ENCODE measurements at places on chromosomes 2 and 18.

DNA sequence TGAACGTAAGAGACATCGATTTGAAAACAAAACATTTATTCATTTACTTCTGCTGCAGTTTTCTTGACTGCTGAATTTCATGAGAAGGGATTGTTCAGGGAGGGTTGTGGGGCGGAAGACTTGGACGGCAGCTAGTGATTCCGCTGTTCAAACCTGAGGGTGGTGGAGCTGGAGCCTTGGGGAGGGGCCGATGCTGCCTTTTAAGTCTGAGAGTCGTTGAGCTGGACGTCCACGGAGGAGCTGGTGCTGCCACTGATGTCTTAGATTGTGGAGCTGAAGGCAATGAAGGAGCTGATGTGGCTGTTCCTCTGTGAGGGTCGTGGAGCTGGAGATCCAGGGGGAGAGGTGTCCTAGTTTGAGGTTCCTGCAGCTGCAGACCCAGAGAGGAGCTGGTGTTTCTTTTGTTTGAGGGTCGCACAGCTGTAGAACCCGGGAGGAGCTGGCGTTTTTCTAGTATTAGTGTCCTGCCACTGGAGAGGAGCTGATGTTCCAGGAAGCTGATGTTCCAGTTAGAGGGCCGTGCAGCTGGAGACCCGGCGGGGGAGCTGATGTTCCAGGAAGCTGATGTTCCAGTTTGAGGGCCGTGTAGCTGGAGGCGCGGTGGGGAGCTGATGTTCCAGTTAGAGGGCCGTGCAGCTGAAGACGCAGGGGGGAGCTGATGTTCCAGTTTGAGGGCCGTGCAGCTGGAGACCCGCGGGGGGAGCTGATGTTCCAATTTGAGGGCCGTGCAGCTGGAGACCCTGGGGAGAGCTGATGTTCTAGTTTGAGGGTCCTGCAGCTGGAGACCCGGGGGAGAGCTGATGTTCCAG is 150.9 kb downstream of the RTP5 start:
- peak; percentile 51 for DNase-seq

DNA sequence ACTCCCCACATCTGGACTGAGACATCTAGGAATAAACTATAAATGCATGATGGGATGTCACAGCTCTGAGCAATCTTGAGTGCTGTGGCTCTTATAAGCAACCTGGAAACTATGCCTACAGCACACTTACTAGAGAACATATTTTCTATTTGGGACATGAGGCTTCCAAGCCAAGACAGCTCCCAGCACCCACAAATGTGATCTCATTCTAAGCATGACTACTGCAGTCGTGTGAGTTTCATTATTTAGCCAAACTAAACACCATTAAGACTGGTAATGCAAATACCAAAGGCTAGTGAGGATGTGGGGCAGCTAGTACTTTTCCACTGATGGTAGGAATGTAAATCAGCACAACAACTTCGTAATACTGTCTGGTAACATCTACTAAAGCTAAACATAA is 72.5 kb downstream of the RTTN start:
- no peak for DNase-seq

GRCh38 chr2:239036819-239037558 is 189.1 kb downstream of the TWIST2 start:
- DNase-seq: no peak

GRCh38 chr2:237629188-237629534 is 1.8 kb downstream of the LRRFIP1 start:
- no peak for DNase-seq

DNA sequence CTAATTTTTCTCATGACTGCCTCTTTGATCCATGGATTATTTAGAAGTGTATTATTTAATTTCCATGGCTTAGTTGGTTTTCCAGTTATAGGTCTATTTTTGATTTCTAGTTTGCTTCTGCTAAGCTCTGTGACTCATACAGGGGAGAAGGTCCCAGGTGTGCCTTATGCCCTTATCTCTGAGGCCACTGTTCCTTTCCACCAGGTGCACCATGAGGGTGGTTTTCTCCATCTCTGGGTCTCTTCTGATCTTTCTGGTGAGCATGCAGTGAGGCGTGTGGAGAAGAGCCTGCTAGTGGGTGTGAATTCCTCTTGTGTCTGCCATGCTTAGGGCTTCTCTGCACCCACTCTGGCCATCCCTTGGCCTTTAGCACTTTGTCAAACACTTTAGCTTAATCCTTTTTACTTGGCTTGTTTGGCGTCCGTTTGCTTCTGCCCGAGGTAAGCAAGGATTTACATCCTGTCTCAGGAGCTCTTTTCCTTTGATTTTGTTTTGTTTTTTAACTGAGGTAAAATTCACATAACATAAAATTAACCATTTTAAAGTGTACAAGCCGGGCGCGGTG is 129.8 kb upstream of the ARL4C start:
- no peak for DNase-seq

GRCh38 chr2:230932556-230933511 is 7.8 kb upstream of the GPR55 start:
- no peak for DNase-seq

GRCh38 chr2:88003074-88003755 is 13.1 kb downstream of the RNU2-63P start:
- DNase-seq: no peak

DNA sequence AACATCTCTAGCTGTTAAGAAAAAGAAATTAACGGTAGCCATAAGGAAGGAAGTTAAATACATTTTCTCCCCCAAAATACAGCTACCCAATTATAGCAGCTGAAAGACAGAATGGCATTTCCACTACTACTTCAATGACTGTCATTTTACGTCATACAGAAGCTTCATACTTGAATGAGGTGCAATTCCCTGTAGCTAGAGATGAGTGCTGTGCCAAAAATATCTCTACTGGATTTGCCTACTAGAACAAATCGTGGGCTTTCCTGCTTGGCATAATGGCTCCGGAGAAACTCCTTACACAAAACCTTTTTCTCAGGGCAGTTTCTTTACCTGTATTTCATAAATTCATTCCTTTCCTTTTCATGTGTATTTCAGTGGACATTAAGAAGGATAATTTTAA is 36.3 kb upstream of the NRXN1 start:
- DNase-seq: no peak

DNA sequence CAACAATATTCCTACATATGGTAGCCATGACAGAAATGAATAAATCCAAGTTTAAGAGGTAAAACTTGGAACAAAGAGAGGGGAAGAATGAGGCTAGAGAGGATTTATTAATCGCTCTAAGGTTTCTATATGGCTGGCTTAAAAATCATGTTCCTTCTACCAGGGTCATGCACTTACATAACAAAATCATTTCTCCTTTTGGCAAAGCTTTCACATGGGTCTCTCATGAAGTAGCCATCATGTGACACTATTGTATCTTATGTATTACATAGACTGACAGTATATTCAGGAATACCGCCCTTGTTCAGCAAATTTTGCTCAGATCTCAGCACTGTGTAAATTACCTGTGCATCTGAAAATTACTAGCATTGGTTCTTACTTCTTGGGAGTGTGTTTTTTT is 1554.5 kb upstream of the SLC39A10 start:
- no peak for DNase-seq

- no peak for DNase-seq
These were observed 324.0 kb downstream of the RNF144A start for GRCh38 chr2:7241041-7241745.

- DNase-seq: no peak
These were observed 103.6 kb downstream of the STK39 start for GRCh38 chr2:168143813-168144212.

- DNase-seq: no peak
These were observed 5.8 kb upstream of the PTPN4 start for GRCh38 chr2:119753930-119754321.

GRCh38 chr2:56410140-56410539 is 226.3 kb downstream of the CCDC85A start:
- no peak for DNase-seq

DNA sequence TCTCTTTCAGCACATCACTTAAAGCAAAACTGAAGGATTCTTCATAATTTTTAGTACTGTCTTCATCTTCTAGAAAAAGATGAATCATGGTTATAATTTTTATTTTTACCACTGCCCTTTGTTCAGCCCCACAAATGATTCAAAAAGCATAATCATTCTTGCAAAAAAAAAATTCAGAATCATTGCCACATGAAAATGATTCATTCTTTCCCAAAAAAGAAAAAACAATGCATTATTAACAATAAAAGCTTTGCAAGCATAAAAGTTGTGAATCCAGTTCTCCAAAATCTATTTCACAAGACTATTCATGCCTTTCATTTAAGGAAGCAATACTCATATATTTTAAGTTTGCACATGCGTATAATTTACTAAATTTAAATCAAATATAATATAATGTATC is 204.8 kb downstream of the RBM43 start:
- DNase-seq: no peak
